ENCODE measurements at places on chromosomes 3 and 15.

GRCh38 chr3:143831208-143831607 is 17.1 kb downstream of the SLC9A9 start:
- no peak for DNase-seq

DNA sequence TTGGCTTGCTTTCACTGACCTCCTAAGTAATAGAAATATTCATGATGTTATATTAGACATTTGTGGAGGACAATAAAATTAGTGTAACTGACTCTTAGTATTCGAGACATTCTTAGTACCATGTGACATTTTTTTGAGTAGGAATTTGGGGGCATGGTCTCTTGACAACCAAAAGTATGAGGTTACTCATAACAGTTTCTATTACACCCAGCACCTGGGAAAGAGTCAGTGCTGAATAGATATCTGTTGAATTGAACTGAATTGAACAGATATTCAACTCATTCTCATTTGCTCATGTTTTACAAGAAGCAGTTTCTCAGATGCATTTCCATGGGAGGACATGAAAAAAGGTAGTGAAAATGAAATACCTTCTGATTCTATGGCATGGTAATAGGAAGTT is 84.4 kb downstream of the CMSS1 start:
- DNase-seq: no peak

DNA sequence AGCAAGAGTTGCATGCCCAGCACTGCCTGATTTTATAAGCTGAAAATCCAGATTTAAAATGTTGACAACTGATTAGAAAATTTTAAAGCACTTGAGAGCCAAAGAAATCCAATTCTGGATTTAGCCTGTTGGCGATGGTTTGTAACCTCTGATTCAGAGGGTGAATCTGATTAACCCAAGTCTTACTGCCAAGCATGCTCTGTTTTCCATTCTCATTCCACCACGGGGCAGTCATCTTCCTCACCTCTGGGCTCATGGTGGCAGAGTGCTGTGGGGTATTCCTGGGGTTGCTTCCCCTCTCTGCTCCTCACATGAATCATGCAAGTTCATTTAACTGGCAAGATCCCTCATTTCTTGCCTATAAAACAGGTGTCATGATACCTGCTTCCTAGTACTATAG is 342.2 kb downstream of the EPHB1 start:
- DNase-seq: no peak

GRCh38 chr15:35055416-35056105 is 29.5 kb downstream of the NANOGP8 start:
- DNase-seq: no peak
